Activated naive CD4-positive, alpha-beta T cell treated with anti-CD3 and anti-CD28 coated beads for 36 hours (primary cell): ENCODE measurements at places on chromosomes 5 and 9. TPM values are rescaled to one million over a fixed set of nuclear protein-coding genes. Genes with fewer than 3 reads are reported as not detected.

DNA sequence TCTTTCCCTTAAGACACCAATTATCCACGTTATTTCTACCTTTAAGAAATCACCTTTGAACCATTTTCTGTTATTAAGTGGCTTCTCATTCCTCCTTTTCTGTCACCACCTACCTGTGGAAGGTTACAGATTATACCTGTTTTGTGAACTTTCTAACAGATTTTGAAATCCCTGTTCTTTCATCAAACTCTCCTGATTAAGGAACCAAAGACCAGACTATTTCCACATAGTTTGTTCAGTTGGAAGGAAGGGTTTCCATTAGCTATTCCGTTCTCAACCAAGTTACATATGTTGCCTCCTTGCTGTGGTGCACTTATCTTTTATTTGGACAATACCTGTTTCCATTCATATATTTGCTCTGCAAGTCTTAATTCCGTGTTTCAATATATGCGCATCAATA lies 343.6 kb downstream of the ADGRV1 start:
- DNase-seq = no peak

- no peak for DNase-seq
Measured at GRCh38 chr5:385321-385720, 57.7 kb upstream of the EXOC3 start.

DNA sequence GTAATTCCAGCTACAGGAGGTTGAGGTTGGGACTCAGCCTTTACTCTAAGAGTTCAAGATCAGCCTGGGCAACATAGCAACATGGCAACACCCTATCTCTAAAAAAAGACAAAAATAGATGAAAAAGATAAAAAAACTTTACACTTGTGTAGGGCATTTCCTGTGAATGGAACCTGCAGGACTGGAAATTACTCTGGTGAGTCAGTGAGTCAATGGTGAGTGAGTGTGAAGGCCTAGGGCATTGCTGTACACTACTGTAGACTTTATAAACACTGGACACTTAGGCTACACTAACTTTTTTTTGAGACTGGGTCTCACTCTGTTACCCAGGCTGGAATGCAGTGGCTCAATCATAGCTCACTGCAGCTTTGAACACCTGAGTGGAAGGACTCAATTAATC lies 19.5 kb upstream of the ARSI start:
- no peak for DNase-seq

DNA sequence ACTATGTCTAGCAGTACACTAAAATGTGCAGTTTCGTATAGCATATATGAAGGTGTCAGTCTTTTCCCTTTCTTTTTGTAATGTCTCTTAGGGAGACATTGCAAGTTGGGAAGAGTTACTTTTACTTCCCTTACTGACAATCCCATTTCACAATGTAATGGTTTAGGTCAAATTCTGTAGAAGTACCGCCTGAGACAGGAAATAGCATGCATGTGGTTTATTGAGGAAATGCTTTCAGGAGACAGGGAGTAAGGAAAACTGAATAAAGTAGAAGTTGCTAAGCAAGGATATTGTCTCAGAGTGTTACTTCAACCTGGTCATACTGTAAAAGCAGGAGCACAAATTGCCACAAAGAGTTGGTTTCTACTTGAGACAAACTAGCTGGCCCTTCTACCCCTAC lies 32.1 kb upstream of the MSANTD3 start:
- DNase-seq = no peak

DNA sequence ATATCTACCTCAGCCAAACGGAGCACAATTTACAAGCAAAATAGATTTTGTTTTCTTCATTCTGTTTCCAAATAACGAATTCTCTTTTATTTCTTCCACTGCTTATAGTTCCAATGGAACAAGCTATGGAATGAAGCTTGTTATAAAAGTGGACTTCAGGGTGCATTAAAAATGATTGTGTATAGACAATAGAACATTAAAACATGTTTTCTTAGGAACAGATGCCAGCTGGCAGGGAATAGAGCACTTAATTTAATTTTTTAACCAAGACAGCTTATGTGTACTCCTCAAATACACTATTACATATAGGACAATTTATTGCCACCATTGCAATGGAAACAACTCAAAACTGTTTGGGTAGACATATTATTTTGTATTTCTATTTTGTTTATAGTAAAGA lies 860.1 kb upstream of the TYRP1 start:
- no peak for DNase-seq

DNA sequence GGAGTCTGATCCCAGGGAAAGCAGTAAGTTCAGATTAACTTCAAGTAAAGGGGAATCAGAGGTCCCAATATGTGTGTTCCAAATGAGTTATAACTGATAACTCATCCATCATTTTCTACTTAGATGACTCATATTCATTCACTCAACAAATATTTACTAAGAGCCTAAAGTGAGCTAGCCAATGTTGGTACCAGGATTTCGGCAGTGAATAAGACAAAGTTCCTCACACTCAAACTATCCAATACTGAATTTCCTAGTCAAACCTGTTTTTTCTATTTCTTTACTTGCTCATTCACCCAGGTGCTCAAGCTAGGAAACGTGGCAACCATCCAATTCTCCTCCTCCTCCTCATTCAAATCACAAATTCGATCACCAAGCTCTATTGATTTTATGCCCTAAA lies 25.8 kb downstream of the FBXW2 start:
- DNase-seq = no peak

GRCh38 chr5:111726986-111727385 lies 30.0 kb downstream of the NREP start:
- DNase-seq = no peak

DNA sequence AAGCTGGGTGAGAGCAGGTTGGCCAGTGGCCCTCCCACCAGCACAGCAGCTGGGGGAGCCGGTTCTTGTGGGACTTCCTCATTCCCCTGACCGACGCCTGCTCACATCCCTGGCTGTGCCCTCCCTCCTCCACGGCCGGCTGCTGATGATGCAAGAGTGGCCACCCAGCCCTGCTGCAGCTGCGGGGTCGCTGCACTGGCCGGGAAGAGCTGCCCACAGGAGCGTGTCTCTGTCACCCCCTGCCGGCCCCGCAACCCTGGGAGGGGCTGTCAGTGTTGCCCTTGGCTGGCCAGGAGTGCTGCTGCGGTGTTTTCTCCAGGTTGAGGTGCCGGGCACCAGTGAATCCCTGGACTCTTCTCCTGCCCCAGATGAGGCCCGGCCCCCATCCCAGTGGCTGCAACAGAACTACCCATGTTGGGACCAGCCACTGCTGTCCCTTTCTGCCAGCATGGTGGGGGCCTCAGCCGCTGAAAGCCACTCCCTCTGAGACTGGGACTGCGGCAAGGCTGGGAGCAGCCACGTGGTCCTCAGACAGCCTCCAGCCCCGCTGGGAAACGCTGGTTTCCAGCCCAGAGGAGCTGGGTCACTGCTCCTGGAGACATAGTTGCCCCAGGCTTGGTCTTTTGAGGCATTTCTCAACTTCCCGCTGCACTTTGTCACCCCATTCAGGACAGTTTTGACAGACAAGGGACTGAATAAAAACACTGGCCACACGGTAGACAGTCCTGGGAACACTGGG lies 739 bp downstream of the CARD9 start:
- no peak for DNase-seq

DNA sequence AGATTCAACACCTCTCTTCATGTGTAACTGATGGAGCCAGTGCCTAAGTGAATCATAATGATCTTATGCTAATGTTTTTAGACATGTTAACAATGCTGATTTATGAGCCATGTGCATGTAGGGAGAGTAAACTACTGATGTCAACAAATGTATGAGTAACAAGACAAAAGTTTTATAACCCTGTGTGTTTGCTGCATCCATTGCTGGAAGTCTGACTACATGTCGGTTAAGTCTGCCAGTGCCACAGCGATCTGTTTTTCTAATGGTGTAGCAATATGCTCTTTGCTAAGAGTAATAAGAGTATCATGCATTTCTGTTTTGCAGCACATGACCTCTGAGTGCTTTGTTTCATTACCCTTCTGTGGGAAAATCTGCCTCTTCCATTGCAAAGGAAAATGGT lies 26.4 kb upstream of the TMOD1 start:
- no peak for DNase-seq

DNA sequence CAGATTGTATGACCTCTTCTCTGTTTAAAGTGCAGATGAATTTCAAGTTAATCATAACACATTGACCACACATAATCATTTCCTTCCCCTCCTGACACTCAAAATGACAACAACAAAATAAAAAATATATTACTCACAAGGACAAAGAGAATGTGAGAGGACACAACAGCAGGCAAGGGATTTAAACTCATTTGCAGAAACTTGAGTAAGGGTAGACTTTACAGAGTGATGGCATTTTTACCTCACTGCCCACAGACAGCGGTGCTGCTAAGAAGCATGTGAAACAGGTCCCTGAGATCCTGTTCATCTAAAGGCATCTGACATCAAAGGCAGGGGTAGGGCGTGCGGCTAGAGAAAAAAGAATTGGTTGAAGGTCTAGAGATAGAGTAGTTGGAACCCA lies 99.0 kb downstream of the TRIM36 start:
- no peak for DNase-seq

DNA sequence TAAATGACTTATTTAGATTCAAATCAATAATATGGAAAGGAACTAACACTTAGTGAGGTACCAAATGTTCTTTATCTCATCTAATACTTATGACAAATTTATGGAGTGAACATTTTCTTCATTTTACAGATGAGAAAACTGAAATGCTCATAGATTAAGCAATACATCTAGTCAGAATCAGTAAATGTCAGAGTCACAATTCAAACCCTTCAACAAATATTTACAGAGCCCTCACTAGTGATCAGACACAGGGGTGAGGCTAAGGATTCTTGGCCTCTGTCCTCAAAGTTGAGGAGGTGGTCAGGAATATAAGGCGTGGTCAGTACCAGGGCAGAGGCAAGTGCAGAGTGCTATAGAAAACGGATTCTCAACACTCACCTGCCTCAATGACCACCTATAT lies 29.5 kb upstream of the ARSB start:
- no peak for DNase-seq

GRCh38 chr5:61659221-61659696 lies 327.2 kb downstream of the ZSWIM6 start:
- DNase-seq = no peak

TMEM171 gene
- not detected for total RNA-seq

UIMC1 gene
- total RNA-seq = 53.4 TPM

TNIP1 gene
- 238 TPM for total RNA-seq

RPL7A gene
- 3,985 TPM for total RNA-seq

CARD19 gene
- 52.0 TPM for total RNA-seq

RIC1 gene
- total RNA-seq = 16.4 TPM

RAD17 gene
- total RNA-seq = 24.1 TPM
